ENCODE measurements at places on chromosomes 2 and 18.

DNA sequence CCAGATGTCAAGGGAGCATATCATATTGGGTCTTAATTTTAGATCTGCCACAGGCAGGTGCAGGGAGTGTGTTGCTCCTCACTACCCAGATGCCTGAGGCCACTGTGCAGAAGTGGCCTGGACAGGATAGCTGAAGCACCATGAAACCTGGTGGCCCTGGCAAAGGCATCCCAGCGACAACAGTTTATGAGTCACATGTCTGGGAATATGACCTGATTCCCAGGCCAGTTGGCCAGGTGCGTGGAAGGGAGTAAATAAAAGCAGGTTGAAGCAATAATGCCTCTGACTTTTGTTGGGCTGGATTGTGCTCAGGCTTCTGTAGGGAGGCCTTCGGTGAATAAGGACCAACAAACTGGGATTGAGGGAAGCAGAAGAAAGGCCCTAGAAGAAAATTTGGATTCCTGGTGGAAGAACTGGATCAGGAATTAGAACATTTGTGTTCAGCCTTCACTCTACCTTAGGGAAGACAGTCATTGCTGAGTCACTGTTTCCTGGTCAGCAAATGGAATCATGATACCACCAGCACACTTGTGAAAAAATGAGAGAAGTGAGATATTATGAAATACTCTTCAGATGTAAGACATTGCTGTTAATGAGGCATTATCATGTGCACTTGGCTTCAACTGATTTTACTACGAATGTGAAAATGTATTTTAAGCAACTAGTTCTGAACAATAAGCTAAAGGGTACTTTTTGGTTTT is 78.4 kb upstream of the ZNF516 start:
- DNase-seq = no peak

DNA sequence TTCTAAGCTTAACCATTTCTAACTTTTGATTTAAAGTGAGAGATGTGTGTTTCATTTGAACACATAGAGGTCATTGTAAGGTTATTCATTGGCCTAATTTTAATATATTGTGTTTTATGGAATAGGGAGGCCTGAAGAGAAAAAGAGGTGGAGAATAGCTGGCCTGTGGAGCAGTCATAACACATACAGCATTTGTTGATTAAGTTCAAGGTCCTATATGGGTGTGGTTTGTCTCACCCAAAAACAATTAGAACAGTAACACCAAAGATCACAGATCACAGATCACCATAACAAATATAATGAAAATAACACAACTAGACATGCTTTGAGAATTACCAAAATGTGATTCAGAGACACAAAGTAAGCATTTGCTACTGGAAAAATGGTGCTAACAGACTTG is 252.4 kb upstream of the SPOPL start:
- DNase-seq = no peak

GRCh38 chr2:1236606-1237005 is 176.7 kb upstream of the TPO start:
- no peak for DNase-seq

GRCh38 chr2:160246356-160246755 is 46.3 kb upstream of the ITGB6 start:
- no peak for DNase-seq
